ENCODE measurements at places on chromosomes 3 and 15. TPM values are rescaled to one million over a fixed set of nuclear protein-coding genes. Genes with fewer than 3 reads are reported as not detected.

- no peak for DNase-seq
These were observed 156.7 kb downstream of the NR2F2 start for GRCh38 chr15:96487245-96487644.

- no peak for DNase-seq
These were observed 619 bp downstream of the TTBK2 start for GRCh38 chr15:42919799-42920518.

- DNase-seq, result no peak
These were observed 146.2 kb upstream of the DPH6 start for GRCh38 chr15:35691891-35692867.

GRCh38 chr15:55654561-55655031 lies 66.5 kb upstream of the PYGO1 start:
- no peak for DNase-seq

DNA sequence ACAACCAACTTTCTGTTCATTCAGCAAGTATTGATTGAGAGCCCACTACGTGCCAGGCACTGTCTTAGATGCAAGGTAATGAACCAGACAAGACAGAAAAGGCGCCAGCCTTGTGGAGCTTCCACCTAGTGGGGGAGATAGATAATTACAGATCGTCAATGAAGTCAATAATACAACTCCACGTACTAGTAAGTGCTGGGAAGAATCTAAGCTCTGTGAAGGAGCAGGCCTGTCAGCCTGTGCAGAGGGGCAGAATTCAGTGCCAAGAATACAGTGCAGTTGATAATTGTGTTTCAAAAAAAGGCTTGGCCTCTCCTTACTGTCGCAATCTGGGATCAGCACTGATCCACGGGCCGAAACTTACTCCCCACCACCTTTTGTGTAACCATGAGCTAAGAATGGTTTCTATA lies 186.3 kb downstream of the FEZF2 start:
- no peak for DNase-seq

IGF1R gene
- total RNA-seq, result 46.2 TPM

PCNP gene
- 192 TPM for total RNA-seq

OR5H14 gene
- total RNA-seq, result not detected

All from activated T-helper 2 cell treated with anti-CD3 and anti-CD28 coated beads, Interferon-gamma antibody, Interleukin-2, Interleukin-4, amounts not matched to agents 10 μg/mL and 5 μg/mL and 100 μg/mL, durations not matched to agents 14 hours and 24 hours and 36 hours (primary cell).